ENCODE measurements at places on chromosomes 3 and 15.

DNA sequence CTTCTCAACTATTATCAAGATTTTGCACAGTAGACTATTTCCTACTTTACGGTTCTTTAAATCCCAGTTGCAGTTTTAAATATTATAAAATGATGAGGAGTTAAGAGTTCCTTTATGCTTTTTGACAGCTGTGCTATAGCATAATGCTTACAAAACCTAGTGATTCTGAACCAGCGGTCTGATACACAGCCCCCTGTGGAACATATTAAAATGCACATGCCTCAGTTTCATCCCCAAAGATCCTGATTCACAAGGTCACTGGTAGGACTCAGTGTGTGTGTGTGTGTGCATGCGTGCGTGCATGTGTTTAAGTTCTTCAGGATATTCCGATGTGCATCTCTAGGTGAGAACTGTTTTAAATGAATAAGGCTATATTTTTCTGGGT lies 330.1 kb upstream of the TPM1 start:
- DNase-seq: no peak

GRCh38 chr3:63942528-63942927 lies 30.3 kb upstream of the SCAANT1 start:
- DNase-seq: no peak

DNA sequence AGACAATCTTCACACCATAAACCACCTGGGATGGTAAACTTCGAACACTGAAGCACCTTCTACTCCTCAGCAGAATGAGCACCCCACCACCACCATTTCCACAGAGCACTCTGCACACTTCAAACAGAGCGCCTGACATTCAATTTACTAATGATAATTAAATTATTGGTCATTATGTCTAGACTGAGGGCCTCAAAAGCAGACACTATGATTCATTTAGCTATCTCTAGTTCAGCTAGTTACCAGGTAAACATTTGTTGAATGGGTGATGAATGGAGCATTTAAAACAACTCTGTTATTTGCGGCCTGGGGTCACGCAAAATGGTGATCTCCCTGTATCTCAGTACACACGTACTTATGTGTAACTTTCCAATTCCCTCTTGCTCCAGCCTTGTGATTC lies 40.9 kb downstream of the ACAP2 start:
- DNase-seq: no peak

- no peak for DNase-seq
Measured at GRCh38 chr15:98758224-98758623, 109.9 kb downstream of the IGF1R start.

DNA sequence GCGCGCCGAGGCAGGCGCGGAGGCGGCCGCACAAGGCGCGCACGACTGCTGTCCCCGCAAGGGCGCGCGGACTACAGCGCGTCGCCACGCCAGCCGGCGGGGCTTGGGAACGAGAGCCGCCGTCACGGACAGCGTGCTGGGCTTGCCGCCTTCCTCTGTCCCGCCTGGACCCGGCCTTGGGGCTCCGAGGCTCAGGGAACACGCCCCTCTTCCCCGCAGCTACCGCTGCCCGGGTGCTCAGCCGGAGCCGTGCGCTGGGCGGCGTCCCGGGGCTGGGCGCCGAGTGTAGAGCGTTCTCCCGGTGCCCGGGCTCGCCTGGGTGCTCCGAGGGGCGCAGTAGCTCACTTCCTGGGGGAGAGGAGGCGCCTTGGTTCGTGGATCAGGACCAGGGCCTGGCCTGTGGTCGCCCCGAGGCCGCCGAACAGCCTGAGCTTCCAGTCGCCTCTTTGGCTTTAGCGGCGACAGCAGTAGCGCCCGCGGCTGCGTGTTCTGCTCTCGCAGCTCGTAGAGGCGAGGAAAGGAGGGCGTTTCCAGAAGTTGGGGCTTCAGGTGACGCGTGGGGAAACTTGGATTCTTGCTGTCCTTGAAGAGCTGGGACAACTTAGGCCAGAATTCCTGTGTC lies 226.7 kb upstream of the C2CD4B start:
- DNase-seq: peak; percentile 1

GRCh38 chr3:97971679-97972567 lies at the start of gene RIOX2:
Gene RIOX2, minus strand, starts transcription at chr3:97972431. Its CDS starts 4,838 bp downstream, at chr3:97967593.
- DNase-seq: peak; percentile 51

DNA sequence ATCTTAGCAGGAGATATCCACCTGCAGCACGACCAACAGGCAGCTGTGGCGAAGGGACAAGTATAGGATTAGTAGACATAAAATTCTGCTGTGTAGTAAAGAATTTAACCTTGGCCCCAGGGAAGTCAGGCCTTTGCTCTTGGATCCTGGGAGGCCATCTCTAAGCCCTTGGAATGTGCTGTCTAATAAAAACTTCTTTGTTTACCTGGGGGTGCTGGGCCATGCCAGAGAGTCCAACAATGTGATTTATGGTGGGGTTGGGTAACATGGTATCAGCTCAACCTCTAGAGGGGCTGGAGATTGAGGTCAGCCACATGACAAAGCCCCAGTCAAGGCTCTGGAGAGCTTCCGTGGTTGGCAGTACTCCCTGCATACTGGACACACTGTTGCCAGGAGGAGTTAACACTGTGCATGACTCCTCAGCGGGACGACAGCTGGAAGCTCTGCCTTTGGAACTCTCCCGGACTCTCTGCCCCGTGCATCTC lies 52.4 kb downstream of the HEG1 start:
- DNase-seq: no peak

DNA sequence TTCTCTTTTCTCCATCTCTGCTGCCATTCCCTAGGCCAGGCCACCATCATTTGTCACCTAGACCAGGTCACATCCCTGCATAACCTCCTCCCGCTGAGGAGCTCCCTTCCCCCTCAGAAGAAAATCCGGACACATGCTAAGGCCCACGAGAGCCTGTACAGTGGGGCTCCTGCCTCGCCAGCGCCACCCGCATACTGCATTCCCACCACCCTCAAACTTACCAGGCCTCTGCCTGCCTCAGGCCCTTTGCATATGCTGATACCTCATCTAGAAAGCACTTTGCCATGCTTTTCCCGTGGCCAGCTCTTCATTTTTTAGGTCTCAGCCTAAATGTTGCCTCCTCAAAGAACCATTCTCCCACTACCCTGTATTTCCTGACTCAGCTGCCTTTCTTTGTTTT lies 220.1 kb upstream of the CTDSPL start:
- no peak for DNase-seq

GRCh38 chr3:73086071-73086494 lies 24.6 kb downstream of the EBLN2 start:
- DNase-seq: peak; percentile 39

GRCh38 chr3:194049394-194049793 lies 86.6 kb upstream of the HES1 start:
- DNase-seq: no peak

All from stimulated activated CD4-positive, alpha-beta T cell treated with anti-CD3 and anti-CD28 coated beads, Interleukin-12 subunit alpha, Interleukin-12 subunit beta, amount 100 ng/mL, for 24 hours (primary cell).